Panc1 (cell line): ENCODE measurements at places on chromosomes 6 and 20.
A peak's percentile ranks its signal among the peaks of the same experiment; 100 is the strongest.

DNA sequence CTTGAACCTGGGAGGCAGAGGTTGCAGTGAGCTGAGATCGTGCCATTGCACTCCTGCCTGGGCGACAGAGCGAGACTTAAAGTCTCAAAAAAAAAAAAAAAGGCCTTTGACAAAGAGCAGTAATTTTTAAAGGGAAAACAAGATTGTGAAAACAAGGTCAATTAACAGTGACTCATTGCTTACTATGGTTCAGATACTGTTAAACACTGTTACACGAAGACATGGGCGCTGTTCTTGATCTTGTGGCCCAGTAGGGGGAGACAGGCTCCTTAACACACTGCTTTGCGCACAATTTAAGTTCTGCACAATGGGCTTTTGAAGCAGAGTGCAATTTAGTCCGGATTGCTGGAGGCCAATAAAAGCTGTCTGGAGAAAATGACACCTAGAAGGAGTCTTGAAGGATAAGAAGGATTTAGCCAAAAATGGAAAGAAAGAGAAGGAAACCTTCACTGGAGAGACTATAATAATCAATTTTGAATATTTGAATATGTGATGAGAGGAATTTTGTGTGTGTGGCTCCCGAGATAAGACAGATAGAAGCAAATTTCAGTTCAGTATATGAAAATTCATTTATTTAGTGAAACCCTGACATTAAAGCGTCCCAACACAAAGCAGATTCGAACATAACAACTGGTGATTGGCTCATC, 6.0 kb upstream of the LATS1 start:
- no peak for DNase-seq

- no peak for DNase-seq
These were observed 35.5 kb upstream of the AFDN start for GRCh38 chr6:167791091-167791779.

DNA sequence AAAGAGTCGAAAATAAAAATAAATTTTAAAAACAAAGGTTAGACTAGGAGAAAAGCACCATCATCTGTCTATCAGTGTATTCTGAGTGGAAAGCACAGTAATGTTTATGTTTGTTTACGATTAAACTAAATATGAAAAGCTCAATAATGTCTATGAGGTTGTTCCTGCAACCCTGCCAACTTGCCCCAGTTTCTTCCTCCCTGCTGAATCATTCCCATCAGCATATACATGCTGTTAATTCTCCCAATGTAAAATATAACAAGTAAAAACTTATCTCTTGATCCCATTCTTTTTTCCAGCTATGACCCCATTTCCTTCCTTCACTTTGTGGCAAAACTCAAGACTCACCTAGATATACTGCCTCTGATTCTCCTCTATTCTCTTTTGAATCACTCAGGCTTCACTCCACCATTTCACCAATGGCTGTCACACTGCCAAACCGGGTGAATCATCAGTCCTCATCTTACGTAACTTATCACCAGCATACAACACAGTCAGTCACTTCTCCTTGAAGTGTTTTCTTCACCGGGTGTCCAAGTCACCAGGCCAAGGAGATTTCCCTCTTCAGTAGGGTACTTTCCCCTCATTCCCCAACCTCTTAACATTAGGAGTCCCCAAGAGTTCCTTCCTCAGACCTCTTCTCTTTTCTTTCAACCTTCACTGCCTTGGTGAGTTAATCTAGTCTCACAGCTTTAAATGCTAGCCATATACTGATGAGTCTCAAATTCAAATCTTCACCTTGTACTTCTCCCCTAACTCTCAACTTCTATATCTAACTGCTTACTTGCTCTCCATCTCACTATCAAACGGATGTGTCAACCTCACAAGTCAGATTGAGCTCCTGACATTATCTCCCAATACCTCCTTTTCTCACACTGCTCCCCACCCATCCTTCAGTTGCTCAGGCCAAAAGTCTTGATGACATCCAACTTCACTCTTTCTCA, 6.2 kb downstream of the TMEM242 start:
- peak; percentile 83 for DNase-seq

- no peak for DNase-seq
These were observed 58.4 kb downstream of the TRIM38 start for GRCh38 chr6:26021001-26021349.

DNA sequence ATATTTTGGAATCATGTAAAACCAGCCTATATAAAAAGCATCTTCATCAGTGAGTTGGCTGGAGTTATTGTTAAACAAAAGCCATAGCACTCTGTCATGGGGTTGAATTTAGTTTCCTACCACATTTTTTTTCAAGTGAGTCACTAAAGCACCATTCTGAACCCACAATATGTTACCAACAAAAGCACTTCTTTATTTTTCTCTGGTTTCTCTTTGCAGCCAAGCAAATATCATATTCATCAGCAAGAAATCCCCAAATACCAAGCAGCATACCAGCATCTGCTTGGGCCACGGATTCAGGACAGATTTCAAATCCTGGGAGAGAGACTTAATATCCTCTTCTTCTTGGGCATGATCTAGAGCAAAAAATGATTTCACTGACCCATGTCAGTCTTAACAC, 441.4 kb downstream of the BCKDHB start:
- no peak for DNase-seq

GRCh38 chr6:41306187-41306854, 19.8 kb upstream of the TREM1 start:
- peak; percentile 42 for DNase-seq

- DNase-seq: no peak
These were observed 318.9 kb downstream of the TAF4 start for GRCh38 chr20:61746781-61747180.

- DNase-seq: no peak
These were observed 1009.7 kb upstream of the GJE1 start for GRCh38 chr6:141123049-141123448.

- DNase-seq: no peak
These were observed 81.1 kb downstream of the RIMS1 start for GRCh38 chr6:71967436-71967835.

GRCh38 chr6:139594333-139594965, 220.0 kb upstream of the CITED2 start:
- no peak for DNase-seq

- no peak for DNase-seq
These were observed 19.1 kb upstream of the BNIP5 start for GRCh38 chr6:36355819-36356218.

DNA sequence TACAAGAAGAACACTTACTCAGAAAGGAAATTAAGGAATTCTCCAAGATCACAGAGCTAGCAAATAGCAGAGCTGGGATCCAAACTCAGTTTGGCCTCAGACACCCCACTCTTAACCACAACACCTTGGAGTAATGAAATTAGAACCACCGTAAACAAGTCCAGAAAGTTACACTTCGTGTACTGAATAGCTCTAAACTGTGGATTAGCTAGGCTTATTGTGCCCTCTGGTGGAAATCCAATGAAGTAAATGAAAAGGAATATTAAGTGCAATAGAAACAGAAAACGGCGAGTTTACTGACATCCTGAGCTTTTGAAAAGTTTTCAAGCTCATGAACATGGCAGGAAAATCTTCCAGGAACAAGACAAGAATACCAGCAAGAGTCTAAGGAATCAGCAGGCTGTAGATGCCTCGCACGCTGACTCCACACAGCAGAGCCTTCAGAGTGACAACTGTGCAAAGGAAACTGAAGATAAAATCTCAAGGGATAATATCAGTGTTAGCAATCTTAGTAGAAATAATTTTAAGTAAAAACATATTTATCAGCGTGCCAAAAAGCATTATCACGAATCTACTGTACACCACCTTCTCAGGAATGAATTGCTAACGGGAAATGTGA, 34.6 kb downstream of the FBXO5 start:
- DNase-seq: peak; percentile 20

DNA sequence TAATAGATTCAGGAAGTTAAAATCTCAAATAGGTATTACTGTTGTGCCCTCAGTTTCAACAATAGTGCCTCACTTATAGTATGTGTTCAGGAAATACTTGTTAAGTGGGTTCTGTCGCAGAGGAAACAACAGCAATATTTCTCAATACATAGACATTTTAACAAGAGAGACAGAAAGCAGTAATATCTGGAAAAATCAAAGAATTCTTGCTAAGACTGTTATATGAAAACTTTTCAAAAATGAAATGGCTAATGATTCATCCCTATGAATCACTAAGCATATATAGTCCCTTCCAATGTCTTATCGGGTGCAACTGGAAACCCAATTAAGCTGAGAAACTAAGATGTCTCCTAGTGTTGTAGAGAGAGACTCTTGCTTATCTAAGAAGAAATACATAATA, 668.9 kb downstream of the TFAP2A start:
- DNase-seq: no peak

DNA sequence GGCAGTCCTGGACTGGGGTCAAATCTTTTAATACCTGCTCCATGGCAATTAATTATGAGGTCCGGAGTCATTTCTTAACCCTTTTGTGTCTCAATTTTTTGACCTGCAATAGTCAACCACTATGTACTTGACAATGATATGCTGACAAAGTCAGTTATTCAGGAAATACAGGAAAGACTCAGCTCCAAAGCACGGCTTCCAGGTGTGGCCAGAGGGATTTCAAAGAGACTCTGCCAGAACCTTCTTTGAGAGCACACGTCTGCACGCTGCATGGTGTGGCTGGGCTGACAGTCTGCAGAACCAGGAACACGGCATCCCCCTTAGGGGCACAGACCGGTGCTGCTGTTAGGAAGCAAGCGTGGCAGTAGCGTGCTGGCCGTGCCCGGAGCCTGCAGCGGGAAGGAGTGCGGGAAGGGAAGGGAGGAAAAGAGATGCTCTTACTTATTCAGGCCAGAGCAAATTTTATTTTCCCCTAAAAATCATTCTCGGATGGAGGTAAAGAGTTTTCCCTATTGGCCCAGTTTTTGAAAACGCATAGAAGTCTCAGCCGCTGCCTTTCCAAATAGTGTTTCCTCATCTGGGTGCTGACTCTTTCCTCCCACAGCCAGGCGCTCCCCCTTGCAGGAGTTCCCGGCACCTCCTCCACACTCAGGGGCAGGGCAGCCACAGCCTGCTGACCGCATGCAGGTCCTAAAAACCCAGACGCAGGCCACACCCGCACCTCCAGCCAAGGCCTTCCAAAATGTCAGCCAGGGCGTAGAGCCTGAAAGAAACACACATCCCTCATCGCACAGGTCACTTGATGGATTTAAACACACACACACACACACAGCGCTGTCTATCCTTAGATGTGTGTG, 187.4 kb upstream of the SNX9 start:
- DNase-seq: no peak

DNA sequence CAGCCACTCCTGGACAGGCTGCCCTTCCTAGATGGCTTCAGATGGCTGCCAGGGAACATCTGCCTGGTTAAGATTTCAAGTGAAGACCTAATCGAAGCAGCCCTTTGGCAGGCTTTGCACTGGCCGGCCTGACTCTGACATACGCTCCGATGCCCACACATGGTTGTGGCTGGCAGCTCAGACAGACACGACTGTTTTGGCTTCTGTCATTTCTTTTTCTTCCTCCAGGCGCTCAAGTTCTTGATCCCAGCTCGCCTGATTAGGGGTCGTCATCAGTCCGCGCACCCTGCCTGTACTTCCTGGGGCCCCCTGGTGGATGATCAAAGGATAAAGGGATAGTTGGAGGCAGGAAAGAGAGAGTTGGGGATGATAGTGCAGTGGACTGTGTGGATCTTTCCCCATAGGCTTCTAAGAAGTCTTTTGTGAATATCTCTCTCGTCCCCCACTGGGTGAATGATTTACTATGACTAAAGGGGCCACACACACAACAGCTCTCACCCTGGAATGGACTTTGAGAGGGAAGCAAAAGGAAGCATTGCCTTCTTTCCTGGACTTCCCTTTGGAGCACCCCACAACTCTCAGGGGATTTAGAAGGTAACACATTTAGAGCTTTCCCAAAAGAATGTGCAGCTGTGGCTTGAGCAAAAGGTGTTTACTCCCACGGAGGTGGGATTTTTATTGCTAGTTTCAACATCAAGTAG, 21.4 kb upstream of the TRAM2 start:
- no peak for DNase-seq

DNA sequence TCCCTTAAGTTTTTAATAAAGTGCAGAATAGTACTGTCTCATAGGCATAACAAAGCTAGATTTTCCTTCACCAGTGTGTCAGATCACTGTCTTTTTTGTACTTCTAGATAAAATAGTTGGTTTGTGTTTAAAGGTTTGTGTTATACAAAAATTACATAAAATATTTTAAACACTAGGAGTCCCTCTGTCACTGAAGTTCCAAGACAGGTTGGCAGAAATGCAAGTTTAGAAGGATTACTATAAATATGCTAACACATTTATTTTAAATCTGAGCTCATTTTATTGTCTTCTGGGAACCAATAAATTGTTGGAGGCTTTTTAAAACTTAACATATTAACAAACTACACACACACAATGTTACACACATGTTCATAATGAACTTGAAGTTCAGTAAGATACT, 30.8 kb upstream of the RUNX2 start:
- DNase-seq: no peak

GRCh38 chr6:137896647-137897046, 29.6 kb downstream of the TNFAIP3 start:
- DNase-seq: no peak

DNA sequence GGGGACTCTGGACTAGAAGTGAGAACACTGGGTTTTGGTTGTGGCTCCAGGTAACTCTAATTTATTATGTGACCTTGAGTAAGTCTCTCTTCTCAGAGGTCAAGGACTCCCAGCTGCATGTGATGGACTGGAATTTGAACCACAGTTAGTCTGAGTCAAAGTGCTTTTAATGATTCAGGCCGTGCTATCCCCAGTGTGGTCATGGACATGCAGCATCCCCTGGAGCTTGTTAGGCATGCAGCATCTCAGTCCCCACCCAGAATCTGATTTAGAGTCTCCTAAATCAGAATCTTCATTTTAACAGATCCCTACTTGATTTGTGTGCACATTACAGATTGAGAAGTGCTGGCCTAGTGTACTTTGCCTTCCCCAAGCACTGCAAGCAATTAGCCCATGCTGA, 74.2 kb downstream of the TOX2 start:
- DNase-seq: no peak

DNA sequence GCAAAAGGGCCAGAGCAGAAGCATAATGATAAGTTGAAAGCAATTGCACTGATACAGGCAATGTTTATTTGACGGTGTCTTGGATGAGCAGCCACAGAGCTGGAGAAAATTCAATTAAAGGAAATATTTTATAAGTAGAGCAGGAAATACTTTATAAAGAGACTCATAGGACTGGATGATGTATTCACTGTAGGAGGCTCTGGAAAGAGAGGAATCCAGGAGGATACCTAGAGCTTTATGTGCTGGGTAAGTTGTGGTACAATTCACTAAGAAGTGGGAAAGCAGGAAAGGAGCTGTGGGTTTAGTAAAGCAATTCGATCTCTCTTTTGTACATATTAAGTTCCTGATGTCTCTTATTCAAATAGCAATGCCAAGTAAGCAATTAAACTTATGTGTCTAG, 86.3 kb downstream of the C6orf118 start:
- DNase-seq: no peak

GRCh38 chr6:31737315-31737990, 1.1 kb upstream of the CLIC1 start:
- no peak for DNase-seq

GRCh38 chr6:38391206-38391605, 248.5 kb downstream of the BTBD9 start:
- peak; percentile 4 for DNase-seq
